Hepatocyte (in vitro differentiated cells): ENCODE measurements at places on chromosomes 1 and 21. TPM values are rescaled to one million over a fixed set of nuclear protein-coding genes. Genes with fewer than 3 reads are reported as not detected.
A peak's percentile ranks its signal among the peaks of the same experiment; 100 is the strongest.

DNA sequence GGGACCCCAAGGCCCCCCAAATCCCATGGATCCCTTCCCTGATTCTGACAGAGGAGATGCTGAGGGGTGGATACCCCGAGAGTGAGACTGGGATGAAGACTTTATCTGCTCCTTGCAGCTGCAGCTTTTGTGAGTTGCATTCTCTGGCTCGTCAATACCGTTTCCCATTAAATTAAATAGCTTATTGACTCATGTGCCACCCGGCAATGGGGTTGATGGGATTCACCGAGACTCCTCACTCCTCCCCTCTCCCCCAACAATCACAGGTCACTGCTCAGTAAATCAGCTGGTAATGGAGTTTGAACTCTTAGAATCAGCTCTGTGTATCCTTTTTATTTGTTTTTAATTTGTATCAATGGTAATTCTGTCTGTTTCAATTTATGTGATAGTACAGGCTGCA lies 337.5 kb upstream of the PLXNA2 start:
- no peak overlapping the region for H3K27ac ChIP-seq
- no peak overlapping the region for H3K4me3 ChIP-seq
- H3K4me1 ChIP-seq: no peaks in the 10 kb centered on the region
- DNase-seq: no peak
- H3K36me3 ChIP-seq: no peaks in the 10 kb centered on the region

The KCNJ6 gene
- polyA plus RNA-seq: 0.46 and 0.52 TPM in 2 replicates

GRCh38 chr1:73674945-73675561 lies 522.9 kb downstream of the LRRIQ3 start:
- peak; percentile 25 for DNase-seq
- no peaks in the 10 kb centered on the region for H3K27me3 ChIP-seq
- no peak overlapping the region for H3K27ac ChIP-seq
- no peak overlapping the region for H3K4me3 ChIP-seq
- no peaks in the 10 kb centered on the region for H3K36me3 ChIP-seq

- no peak overlapping the region for H3K27ac ChIP-seq
- peaks cover 15% of the 10 kb centered on the region for H3K27me3 ChIP-seq
- no peak overlapping the region for H3K4me3 ChIP-seq
- no peaks in the 10 kb centered on the region for H3K36me3 ChIP-seq
Measured at GRCh38 chr1:41367288-41367642, 6.0 kb downstream of the FOXO6 start.

DNA sequence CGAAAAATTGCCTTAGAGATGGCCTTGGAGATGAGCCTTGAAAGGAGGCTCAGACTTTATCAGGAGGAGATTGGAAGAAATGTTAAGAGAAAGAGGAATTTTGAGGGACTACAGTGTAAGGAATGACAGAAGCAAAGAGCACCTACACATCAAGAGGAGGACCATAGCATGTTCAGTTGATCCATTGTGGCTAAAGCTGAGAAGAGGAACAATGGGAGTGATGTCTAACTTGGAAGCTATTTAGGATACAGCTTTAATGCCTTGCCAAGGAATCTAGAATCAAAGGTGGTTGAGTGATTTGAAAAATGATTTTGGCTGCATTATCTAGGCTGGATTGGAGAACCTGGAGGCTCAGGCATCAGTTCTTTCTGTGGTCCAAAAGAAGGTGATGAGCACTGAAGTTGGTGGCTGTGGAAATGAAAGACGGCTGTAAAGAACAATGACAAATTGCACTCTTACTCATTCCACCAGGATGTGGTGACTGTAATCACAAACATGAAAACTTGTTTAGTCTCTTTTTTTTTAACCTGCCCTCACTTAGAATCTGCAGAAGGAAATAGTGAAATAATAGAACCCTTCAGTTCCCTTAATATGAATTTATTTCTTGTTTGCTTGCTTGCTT lies 11.3 kb downstream of the FAM20B start:
- H3K4me3 ChIP-seq: no peak overlapping the region
- H3K27ac ChIP-seq: no peak overlapping the region
- no peak for DNase-seq
- no peaks in the 10 kb centered on the region for H3K27me3 ChIP-seq
- peaks cover 5% of the 10 kb centered on the region for H3K4me1 ChIP-seq

DNA sequence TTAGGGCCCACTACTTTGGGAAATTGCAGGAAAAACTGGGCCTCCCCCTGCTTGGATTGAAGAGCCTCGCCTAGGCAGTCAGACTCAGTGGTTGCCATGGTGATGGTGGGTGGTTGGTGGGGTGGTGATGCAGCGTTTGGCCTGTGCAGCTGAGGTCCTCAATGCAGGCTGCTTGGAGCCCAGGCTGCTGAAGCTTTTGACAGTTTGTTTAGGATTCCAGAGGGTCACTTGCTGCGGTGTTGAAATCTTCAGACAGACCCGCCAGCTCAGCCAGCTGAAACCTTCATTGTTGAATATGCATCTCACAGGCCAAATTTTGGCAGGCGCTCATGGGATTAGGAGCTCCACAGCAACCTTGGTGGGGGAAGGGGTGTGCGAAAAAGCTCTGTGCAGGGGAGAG lies 67.9 kb downstream of the CACNA1E start:
- peak; percentile 44 for DNase-seq
- no peak overlapping the region for H3K27ac ChIP-seq

DNA sequence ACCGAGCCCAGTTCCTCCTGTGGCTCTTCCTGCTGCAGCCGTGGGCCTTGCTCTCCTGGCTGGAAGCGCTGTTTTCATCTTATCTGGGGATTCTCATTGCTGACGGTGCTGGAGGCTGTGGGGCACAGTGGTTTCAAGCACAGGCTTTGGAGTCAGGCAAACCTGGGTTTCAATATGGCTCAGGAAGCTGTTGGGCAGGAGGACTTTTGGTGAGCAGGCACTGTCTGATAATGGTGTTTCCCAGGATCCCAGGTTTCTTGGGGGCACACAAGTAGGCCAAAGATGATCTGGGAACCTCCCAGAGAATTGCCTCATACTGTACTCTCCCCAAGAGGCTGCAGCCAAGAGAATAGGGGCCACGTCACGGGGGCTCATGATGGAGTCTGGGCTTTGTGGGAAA lies 105.6 kb upstream of the TRABD2B start:
- H3K4me1 ChIP-seq: no peaks in the 10 kb centered on the region
- no peak overlapping the region for H3K27ac ChIP-seq
- DNase-seq: no peak
- no peaks in the 10 kb centered on the region for H3K36me3 ChIP-seq

GRCh38 chr21:36751383-36751782 lies 52.5 kb downstream of the SIM2 start:
- H3K27ac ChIP-seq: no peak overlapping the region
- H3K36me3 ChIP-seq: no peaks in the 10 kb centered on the region
- peaks cover 9% of the 10 kb centered on the region for H3K27me3 ChIP-seq
- no peaks in the 10 kb centered on the region for H3K4me1 ChIP-seq
- H3K4me3 ChIP-seq: no peak overlapping the region
- no peak for DNase-seq

DNA sequence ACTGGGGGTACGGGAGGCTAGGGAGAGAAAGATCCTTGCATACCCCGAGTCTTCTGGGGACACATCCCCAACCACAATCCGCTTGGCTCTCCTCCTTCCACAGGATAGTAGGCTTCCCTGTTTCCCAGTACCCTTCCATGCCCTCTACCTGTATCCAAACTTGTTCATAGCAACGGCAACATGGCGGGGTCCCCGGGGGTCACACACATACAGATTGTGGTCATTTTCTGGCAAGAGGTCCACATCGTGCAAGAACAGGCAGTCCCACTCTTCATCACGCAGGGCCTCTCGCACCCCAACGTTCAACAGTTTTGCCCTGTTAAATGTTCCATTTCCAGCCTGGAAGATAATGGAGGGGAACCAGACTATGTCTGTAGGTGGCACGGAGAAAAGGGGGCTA lies 3.6 kb downstream of the B4GALT3 start:
- H3K4me1 ChIP-seq: peaks cover 8% of the 10 kb centered on the region
- no peaks in the 10 kb centered on the region for H3K36me3 ChIP-seq
- H3K4me3 ChIP-seq: no peak overlapping the region
- no peaks in the 10 kb centered on the region for H3K27me3 ChIP-seq
- DNase-seq: no peak

The TYW3 gene
- 0.42 TPM in 1 of 2 replicates, not detected in the other for polyA plus RNA-seq

The VWA5B1 gene
- polyA plus RNA-seq: 0.35 and 1.1 TPM in 2 replicates

- DNase-seq: no peak
- H3K27me3 ChIP-seq: no peaks in the 10 kb centered on the region
- no peaks in the 10 kb centered on the region for H3K36me3 ChIP-seq
- H3K4me1 ChIP-seq: no peaks in the 10 kb centered on the region
Measured at GRCh38 chr1:65772607-65773006, 20.1 kb upstream of the PDE4B start.

DNA sequence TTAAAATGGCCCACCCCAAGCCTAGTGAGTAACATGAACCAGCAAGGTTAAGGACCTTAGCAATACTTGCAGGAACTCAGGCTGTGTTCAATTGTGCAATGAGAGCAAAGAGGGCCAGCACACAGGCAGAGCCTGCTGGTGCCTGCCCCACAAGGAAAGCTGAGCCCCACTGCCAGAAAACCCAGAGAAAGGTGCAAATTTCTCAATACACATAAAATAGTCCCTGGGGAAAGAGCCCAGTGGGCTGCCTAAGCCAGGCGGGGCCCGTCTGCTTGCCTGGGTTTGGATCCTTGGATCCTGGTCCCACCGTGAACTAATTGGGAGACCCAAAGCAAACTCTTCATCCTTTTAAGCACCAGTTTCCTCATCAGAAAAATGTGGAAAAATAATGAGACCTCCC lies 128.5 kb upstream of the CACNA1E start:
- no peaks in the 10 kb centered on the region for H3K4me1 ChIP-seq
- no peaks in the 10 kb centered on the region for H3K27me3 ChIP-seq

GRCh38 chr1:155827450-155827849 lies 29.6 kb downstream of the GON4L start:
- no peak overlapping the region for H3K4me3 ChIP-seq
- H3K27ac ChIP-seq: no peak overlapping the region
- no peaks in the 10 kb centered on the region for H3K4me1 ChIP-seq
- no peak for DNase-seq
- no peaks in the 10 kb centered on the region for H3K36me3 ChIP-seq

- peaks cover 79% of the 10 kb centered on the region for H3K4me1 ChIP-seq
- DNase-seq: peak; percentile 91
- peak overlapping the region; percentile 92 for H3K27ac ChIP-seq
Measured at GRCh38 chr1:234533975-234534876, 55.2 kb upstream of the TARBP1 start.

DNA sequence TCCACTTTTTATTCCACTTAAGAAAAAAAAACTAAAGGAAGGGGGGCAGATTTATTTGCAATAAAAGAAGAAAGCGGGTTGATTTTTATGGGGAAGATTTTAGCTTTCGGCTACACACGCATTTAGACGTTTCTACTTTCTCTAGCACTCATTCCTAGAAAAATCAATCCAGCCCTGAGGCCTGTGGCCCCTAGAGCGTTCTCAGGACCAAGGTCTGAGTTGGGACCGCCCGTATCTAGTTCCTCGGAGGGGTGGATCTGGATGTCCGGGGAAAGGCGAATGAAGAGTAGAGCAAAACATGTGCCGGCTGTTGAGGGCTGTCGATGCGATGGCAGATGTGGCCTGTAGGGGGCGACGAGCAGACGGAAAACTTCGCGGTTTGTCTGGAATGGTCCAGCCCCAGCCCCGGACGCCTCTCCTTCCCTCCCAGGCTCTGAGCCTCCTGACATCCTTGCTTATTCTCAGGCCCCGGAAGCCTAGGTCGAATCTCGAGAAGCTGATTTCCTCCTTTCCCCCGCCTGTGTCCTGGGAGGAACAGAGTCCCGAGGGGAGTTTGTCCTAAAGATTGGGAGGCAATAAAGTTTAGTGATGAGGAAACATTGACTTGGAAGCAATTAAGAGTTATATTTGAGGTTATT lies 5.2 kb downstream of the FOXD3 start:
- peaks cover 97% of the 10 kb centered on the region for H3K27me3 ChIP-seq
- H3K27ac ChIP-seq: no peak overlapping the region
- H3K4me1 ChIP-seq: peaks cover 20% of the 10 kb centered on the region
- H3K4me3 ChIP-seq: no peak overlapping the region
